ENCODE measurements at places on chromosomes 4 and X.

DNA sequence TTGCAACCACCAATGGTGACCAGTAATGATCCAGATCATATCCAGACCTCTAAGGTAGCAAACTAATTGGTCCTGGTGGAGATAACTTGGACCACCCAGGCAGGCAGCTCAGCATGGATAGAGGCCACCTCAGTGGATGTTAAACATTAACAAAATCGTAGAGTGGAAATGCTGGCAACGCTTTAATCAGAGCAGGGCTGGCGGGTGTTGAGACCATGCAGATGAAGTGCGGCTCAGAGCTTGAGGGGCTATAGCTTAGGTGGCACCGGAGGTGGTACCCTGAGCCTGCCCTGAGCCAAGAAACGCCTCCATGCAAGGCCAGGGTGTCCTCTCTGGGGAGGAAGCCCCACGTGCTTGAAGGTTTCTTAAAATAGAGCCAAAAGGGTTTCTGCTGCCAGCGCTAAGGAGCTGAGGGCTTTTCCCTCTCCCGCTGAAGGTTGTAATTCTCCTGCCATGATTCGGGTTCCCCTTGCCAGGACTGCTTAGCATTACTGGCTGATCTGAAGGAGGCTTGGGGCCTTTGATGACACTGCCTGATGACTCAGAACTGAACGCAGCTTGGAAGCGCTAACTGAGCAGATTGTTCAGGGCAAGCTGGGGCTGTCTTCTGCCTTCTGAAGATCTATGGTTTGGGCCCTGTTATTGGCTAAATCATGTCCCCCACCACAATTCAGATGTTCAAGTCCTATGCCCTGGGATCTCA, 177.8 kb upstream of the ATP6AP2 start:
- peak; percentile 11 for DNase-seq

DNA sequence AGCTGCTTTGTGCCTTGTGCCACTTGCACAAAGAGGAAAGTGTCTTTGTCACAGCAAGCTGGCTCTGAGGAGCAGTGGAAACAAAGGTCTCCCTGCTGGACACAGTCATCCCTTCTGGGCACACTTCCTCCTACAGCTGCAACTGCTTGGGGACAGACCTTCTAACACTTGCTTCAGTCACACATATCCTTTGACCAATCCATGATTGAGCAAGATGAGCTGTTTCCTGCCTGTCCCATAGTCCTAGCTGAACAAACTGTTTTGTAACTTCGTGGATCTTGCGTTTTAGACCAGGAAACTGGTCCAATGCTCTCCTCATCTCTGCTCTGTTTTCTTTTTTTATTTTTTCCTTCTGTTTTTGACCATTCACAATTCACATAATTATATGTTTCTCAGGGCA, 98.5 kb downstream of the RRAGB start:
- DNase-seq, result no peak

DNA sequence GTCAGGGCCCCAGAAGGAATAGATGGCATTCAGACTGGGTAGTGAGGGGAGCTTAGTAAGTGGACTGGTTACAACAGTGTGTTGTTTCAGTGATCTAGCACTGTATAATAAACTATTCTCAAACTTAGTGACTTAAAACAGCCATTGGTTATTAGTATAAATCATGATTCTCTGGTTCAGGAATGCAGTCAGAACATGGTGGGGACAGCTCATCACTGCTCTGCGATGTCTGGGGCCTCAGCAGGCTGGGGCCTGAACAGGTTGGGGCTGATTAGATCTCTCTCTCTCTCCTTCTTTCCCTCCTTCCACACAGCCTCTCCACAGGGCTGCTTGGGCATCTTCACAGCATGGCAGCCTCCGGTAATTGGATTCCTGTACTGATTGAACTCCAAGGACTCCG, 160.4 kb downstream of the GATB start:
- DNase-seq, result peak; percentile 13

DNA sequence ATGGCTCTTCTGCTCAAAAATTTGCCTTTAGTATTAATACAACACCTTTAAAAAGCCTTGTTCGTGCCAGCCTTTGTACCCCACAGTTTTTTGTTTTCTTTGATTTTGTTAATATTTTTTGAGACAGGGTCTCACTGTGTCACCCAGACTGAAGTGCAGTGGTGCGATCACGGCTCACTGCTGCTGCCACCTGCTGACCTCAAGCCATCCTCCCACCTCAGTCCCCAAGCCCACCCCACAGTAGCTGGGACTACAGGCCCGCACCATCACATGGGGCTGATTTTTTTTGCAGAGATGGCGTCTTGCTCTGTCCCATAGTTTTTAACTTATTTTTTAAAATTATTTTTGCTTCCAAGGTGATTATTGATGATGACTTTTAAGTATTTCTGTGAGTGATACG, 134.0 kb downstream of the HTR2C start:
- DNase-seq, result no peak

GRCh38 chrX:53813670-53814440, 127.3 kb upstream of the HUWE1 start:
- DNase-seq, result no peak

- no peak for DNase-seq
Observed at GRCh38 chr4:56115898-56116297, 167.2 kb downstream of the CEP135 start.

DNA sequence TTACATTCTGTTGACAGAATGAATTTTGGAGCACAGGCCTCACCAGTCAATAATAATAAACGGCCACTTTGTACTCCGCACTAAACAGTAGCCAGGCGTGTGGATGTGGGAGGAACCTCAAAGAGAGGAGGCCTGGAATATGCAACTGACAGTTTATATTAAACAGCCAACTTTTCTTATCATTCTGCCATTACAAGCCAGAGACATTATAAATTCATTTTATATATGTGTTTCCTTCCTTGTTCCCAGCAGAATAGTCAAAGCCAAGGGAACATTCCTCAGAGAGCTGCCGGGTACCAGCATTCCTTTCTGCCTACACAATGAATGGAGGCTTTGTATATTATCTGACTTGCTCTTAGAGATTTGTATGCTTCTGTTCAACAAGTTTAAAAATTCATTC, 436.5 kb upstream of the FTHL17 start:
- DNase-seq, result peak; percentile 2

DNA sequence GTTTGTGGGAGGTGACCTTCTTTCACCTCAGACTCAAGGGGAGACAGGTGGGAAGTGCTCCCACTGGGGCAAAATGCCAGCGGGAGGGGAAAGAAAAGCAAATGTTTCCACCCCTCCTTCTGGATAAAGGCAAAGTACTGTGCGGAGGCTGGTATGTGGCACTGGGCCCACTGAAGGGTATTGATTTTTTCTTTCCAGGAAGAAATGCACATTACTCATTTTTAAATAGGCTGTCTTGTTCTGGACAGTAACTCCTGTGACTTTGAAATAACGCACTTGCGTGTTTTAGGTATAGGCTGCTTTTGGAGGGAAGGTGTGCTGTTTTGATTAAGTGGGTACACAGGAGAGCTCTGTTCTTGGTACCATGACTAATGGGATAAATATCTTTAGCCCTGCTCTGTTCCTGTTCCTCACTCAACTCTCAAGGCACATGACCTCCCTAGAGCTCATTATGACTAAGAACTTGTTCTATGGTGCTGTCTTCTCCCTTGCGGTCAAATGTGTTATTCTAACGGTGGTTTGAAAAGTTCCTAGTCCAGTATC, 40.7 kb upstream of the MBTPS2 start:
- DNase-seq, result no peak

- DNase-seq, result peak; percentile 44
Observed at GRCh38 chr4:184503869-184504300, 29.5 kb upstream of the IRF2 start.

- no peak for DNase-seq
Observed at GRCh38 chrX:126170720-126171119, 4.6 kb upstream of the DCAF12L2 start.

- DNase-seq, result no peak
Observed at GRCh38 chrX:37717708-37718107, 32.1 kb downstream of the XK start.

GRCh38 chrX:136689436-136689835, 41.5 kb downstream of the CD40LG start:
- DNase-seq, result no peak

DNA sequence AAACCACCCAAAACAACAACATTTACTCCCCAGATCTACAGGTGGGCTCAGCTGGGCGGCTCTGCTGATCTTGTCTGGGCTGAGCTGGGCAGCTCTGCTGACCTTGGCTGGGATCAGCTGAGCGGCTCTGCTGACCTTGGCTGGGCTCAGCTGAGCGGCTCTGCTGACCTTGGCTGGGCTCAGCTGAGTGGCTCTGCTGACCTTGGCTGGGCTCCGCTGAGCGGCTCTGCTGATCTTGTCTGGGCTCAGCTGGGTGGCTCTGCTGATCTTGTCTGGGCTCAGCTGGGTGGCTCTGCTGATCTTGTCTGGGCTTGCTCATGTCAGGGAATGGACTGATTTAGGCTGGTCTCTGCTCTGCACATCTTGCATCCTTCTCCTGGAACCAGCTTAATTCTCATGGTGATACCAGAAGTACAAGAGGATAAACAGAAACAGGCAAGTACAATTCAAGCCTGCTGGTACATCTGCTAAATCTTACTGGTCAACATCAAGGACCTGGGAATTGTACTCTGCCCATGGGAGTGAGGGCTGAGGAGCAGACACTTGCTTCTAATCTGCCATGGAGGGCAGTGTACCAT, 248.5 kb upstream of the PSAPL1 start:
- no peak for DNase-seq

- DNase-seq, result no peak
Observed at GRCh38 chr4:108763226-108763593, 357 bp upstream of the ETNPPL start.

GRCh38 chr4:84634961-84635360, 52.0 kb downstream of the CDS1 start:
- DNase-seq, result no peak

- no peak for DNase-seq
Observed at GRCh38 chr4:169993531-169993930, 32.7 kb downstream of the MFAP3L start.

- DNase-seq, result no peak
Observed at GRCh38 chr4:173282626-173283025, 51.5 kb downstream of the HMGB2 start.

- DNase-seq, result no peak
Observed at GRCh38 chrX:145825896-145826295, 8.3 kb downstream of the SLITRK2 start.

DNA sequence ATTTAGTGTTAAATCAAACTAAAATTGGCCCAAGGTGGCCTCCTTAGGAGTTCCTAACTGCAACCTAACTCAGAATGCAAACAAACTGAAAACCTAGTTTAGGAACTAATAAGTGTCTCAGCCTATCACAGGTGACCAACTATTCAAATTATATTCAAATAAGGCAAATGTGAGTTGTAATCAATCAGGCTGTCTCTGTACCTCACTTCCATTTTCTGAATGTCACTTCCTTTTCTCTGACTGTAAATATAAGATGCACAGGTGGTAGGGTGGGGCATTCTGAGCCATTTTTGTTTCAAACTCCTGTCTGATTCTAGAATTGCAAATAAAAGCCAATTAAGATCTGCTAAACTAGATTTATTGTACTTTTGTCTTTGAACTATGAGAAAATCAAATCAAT, 401.5 kb downstream of the PPP3CA start:
- DNase-seq, result no peak

GRCh38 chr4:16725252-16725651, 173.2 kb downstream of the LDB2 start:
- DNase-seq, result no peak

GRCh38 chrX:148928811-148929210, 428.4 kb downstream of the AFF2 start:
- no peak for DNase-seq

DNA sequence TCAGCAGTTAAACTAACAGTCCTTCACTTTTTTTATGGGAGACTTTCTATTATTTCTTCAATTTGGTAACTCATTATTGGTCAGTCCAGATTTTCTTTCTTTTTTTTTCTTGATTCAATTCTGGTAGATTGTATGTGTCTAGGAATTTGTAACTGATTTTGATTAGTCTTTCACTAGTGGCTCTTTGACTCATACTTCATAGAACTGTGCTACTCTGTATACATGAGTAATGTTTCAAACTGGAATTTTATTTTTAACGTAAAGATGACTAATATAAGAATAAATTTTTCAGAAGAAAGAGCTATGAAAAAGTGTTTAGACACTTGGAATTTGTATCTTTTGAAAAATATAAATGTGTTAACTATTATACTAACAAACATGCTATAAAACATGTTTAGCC, 813.0 kb downstream of the TRAM1L1 start:
- no peak for DNase-seq

DNA sequence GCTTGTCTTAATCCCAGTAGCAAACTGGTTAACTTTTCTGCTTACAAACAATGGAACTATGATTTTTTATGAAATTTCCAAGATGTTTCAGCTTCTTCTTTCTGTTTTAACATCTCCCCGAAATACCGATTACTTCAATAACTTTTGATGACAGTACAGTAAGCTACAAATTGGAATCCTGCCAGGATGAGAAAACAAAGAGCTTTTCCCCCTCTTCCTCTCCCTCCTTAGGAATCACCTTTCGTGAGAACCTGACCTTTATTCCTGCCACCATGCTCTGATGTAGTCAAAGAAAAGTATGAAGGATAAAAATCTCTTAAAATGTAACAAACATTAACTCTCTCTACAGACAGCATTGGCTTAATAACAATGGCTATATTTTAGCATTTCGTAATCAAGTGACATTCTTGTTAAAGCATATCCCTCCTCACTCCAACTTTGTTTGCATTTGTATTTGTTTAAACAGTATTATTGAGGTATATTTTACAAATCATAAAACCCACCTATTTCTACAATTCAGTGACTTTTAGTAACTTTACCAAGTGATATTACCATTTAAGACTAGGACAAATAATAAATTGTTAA, 148.7 kb upstream of the NAP1L5 start:
- DNase-seq, result no peak

- DNase-seq, result no peak
Observed at GRCh38 chr4:66328803-66329574, 658.7 kb upstream of the EPHA5 start.

DNA sequence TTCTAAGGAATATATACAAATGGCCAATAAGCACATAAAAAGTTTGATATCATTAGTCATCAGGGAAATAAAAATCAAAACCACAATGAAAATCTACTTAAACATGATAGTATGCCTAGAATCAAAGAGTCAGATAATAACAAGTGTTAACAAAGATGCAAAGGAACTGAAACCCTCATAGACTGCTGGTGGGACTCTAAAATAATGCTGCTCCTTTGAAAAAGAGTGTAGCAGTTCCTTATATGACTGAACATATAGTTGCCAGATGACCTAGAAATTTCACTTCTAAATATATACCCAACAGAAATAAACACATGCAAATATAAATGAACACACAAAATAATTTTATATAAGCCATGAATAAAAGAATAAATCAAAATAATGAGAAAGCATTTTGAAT, 205.1 kb upstream of the CTSO start:
- no peak for DNase-seq

All from HFFc6 (cell line).